ENCODE measurements at places on chromosomes 12 and 14.
A peak's percentile ranks its signal among the peaks of the same experiment; 100 is the strongest.

- no peak for DNase-seq
These were observed 63.6 kb upstream of the MON2 start for GRCh38 chr12:62403031-62403430.

DNA sequence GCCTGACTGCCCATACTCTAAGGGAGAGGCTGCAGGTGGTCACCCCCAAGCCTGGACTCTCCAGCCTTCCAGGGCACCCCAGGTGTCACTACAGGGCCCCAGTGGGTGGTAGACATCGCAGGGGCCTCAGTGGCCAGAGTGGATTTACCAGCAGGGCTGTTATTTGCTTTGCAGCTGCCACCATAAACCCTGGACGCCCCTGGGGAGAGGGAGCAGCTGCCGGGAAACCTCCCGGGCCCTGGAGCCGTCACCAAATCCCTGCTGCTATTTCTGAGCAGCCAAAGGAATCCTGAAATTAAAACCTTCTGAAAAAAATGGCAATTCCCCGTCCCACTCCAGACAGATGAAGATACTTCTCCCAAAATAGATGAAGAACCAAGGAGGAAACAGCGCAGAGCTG lies 13.9 kb downstream of the TMEM119 start:
- peak; percentile 12 for DNase-seq

DNA sequence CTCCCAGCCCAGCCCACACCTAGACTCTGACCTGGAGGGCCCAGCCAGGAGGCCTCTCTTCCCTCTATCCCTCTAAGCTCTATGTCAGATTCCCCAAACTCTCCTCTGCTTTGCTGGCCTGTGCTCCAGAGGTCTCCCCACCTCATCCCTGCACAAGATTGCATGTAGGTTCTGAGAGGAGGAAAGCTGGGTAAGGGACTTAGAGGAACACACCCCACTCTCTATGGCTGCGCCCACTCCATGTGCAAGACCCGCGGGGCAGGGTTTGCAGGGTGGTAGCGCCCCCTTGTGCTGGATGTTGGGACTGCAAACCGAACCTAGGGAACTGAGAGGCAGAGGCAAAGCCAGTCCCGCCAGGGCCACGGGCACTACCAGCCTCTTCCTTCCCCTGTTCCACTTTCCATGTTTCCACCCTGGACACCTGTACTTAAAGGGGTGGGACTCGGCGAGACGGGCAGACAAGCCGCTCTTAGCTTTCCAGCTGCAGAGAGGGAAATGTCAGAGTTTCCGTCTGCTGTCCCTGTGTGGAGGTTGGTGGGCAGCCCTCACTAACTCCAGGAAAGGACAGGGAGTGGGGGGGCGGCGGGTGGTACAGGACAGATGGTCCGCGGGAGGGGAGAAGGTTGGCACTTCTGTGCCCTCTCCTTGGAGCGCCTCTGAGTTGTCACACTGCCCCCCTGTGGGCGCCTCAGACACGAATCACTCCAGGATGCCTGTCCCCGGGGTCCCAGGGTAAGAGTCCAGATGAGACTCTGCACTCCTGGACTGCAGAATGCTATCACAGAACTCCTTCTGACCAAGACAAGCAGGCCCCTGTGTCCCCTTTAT lies 16.8 kb downstream of the MMP14 start:
- peak; percentile 87 for DNase-seq

DNA sequence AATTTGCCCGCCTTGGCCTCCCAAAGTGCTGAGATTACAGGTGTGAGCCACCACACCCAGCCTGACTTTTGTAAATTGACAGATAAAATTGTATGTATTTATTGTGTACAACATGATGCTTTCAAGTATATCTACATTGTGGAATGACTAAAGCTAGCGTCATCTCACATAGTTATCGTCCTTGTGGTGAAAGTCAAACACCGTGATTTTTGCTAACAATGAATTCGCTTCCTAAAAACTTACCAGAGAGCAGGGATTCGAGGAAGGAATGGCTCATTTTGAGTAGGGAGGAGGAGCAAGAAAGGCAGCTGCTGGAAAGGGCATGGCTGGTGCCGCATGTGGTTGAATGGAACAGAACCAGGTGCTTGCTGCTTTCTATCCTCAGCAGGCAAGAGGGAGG lies 85.4 kb downstream of the LGMN start:
- no peak for DNase-seq

GRCh38 chr14:28676479-28676878 lies 90.1 kb upstream of the FOXG1 start:
- no peak for DNase-seq

- DNase-seq: no peak
These were observed 1.0 kb downstream of the SMARCD1 start for GRCh38 chr12:50086148-50086547.

DNA sequence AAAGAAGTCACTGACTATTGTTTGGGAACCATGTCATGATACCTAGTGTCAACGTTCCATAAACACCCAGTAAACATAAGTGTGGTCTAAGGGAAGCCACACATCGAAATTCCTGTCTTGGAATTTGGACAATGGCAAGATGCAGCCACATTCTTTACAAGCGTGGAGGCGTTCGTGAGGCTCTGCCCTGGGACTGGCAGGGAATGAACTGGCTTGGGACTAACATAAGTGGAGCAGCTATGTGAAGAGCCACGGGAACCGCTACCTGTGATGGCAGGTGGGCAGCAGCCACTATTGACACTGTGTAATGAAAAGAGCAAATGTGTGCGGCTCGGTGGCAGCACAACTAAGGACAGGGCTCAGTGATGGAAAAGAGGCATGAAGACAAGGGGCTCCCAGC lies 10.0 kb upstream of the NRIP2 start:
- peak; percentile 35 for DNase-seq

- DNase-seq: no peak
These were observed 55.4 kb upstream of the RFX4 start for GRCh38 chr12:106527356-106527755.

DNA sequence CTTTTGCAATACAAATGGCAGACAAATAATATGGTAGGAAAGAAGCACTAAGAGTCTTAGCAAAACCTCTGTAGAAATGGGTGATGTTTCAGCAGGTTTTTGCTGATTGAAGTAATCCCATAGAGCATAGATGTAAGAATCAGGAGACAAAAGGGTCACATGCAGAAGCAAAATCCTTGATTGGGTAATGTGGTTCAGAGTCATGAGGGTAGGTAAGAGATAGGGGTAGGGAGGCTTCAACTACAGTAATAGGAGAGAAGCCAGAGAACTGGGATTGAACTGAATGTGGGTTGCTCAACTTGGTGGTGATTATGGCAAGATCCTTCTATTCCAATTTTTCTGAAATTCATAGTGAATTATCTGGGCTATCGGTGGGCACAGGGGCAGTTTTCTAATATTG lies 5.0 kb downstream of the PRB3 start:
- no peak for DNase-seq

All from neural progenitor cell (in vitro differentiated cells).